Upper lobe of left lung (tissue), 6 donors: ENCODE measurements at places on chromosomes 1 and 21. TPM values are rescaled to one million over a fixed set of nuclear protein-coding genes. Genes with fewer than 3 reads are reported as not detected.

Gene SLC30A2
- 0.15 TPM for total RNA-seq

DNA sequence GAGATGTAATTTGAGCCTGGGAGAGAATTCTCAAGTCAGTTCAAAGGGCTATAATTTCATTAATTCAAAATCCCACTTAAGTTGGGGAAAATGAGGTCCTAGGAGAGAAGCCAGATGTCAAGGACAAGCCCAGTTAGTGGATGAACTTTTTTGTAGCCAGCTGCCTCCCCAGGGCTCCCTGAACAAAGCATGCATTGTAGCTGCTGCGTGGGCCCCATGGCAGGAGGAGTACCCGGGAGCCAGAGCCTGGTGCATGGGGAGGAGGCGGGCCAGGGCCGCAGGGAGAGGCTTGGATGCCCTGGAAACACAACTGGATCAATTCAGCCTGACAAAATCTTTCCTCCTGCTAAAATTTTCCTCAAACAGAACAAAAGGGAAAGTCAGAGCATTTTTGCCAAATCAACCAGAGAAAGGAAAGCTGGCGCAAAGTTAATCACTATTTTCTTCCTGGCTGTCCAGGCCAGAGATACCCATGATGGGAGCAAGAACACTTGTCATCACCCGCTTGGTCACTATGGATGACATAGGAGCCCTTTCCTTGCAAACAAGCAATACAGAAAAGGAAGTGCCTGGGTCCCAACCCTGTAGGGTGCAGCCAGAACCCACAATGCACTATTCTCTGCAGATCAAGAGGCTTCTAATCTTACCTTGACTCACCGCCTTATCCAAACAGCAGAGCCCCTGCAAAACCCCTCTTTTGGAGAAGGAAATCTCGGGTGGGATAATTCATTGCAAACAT is 248.1 kb upstream of the RAB4A start:
- peaks cover 21% of the 10 kb centered on the region for H3K4me1 ChIP-seq
- H3K4me3 ChIP-seq = no peak overlapping the region
- no peak overlapping the region for H3K27ac ChIP-seq
- H3K36me3 ChIP-seq = no peaks in the 10 kb centered on the region
- peak; percentile 46 for DNase-seq

- H3K36me3 ChIP-seq = no peaks in the 10 kb centered on the region
- H3K4me3 ChIP-seq = no peak overlapping the region
- no peaks in the 10 kb centered on the region for H3K27me3 ChIP-seq
- H3K4me1 ChIP-seq = no peaks in the 10 kb centered on the region
- DNase-seq = no peak
- no peak overlapping the region for H3K27ac ChIP-seq
These were observed 137.6 kb downstream of the GPATCH2 start for GRCh38 chr1:217493290-217493689.

DNA sequence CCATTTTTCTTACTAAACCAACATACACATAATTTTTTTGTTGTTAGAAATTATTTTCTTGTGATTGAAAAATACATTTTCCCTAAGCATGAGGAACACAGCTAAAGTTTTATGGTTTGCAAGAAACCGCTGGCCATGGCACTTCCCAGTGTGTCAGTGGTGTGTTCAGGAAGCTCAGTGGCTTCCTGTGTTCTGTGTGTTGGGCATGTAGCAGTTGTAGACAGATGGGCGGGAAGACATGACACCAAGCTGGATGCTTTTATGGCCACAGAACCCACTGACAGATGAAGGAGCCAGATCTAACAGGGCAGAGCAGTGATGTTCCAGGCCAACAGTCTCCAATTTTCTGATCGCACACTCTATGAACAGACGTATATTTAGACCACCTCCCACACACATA is 119.8 kb downstream of the GALNT2 start:
- no peak for DNase-seq
- H3K4me1 ChIP-seq = peaks cover 52% of the 10 kb centered on the region
- H3K36me3 ChIP-seq = no peaks in the 10 kb centered on the region
- H3K27ac ChIP-seq = peak overlapping the region; percentile 5
- no peak overlapping the region for H3K4me3 ChIP-seq

Gene ZNF683
- 1.0 TPM for total RNA-seq

GRCh38 chr1:70504821-70505193 is 93.7 kb downstream of the CTH start:
- H3K4me3 ChIP-seq = no peak overlapping the region
- no peak overlapping the region for H3K27ac ChIP-seq
- no peaks in the 10 kb centered on the region for H3K36me3 ChIP-seq
- no peaks in the 10 kb centered on the region for H3K4me1 ChIP-seq
- DNase-seq = no peak

GRCh38 chr1:8365661-8366362 is 47.9 kb downstream of the SLC45A1 start:
- H3K27me3 ChIP-seq = no peaks in the 10 kb centered on the region
- peaks cover 49% of the 10 kb centered on the region for H3K36me3 ChIP-seq
- H3K4me1 ChIP-seq = peaks cover 44% of the 10 kb centered on the region
- peak; percentile 32 for DNase-seq
- no peak overlapping the region for H3K4me3 ChIP-seq

Gene IL20
- total RNA-seq = not detected

Gene SESN2
- total RNA-seq = 16.2 TPM

DNA sequence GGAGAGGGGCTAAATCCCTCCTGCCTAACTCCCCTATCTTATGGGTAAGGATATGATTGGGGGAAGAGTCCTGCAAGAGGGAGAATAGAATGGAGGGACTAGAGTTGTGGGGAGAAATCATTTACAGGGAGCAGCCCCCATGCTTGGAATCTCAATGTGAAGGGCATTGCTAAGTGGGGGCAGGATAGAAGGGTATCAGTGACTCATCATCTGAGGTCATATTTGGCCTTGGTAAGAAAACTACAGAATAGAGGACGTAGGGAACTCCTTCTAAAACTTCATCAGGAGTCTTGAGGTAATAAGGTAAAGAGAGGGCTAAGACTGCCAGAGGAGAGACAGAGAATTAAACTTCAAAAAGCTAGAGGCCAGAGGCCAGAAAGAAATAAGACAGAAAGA is 487 bp downstream of the HJV start:
- DNase-seq = no peak
- peaks cover 5% of the 10 kb centered on the region for H3K27me3 ChIP-seq
- H3K4me1 ChIP-seq = peaks cover 5% of the 10 kb centered on the region
- no peaks in the 10 kb centered on the region for H3K36me3 ChIP-seq

GRCh38 chr1:96634883-96635282 is 86.7 kb upstream of the PTBP2 start:
- no peak overlapping the region for H3K27ac ChIP-seq
- DNase-seq = no peak
- H3K4me3 ChIP-seq = no peak overlapping the region
- H3K27me3 ChIP-seq = no peaks in the 10 kb centered on the region
- H3K36me3 ChIP-seq = no peaks in the 10 kb centered on the region

Gene SAMD11
- 1.7 TPM for total RNA-seq

GRCh38 chr1:28855046-28855445 is 43.1 kb downstream of the OPRD1 start:
- H3K4me3 ChIP-seq = no peak overlapping the region
- H3K4me1 ChIP-seq = no peaks in the 10 kb centered on the region
- H3K27me3 ChIP-seq = no peaks in the 10 kb centered on the region

Gene RCSD1
- total RNA-seq = 10.7 TPM

GRCh38 chr1:246297279-246298265 is 209.5 kb downstream of the SMYD3 start:
- DNase-seq = no peak
- H3K27me3 ChIP-seq = no peaks in the 10 kb centered on the region
- H3K4me1 ChIP-seq = peaks cover 13% of the 10 kb centered on the region
- H3K36me3 ChIP-seq = no peaks in the 10 kb centered on the region
- H3K27ac ChIP-seq = no peak overlapping the region
- H3K4me3 ChIP-seq = no peak overlapping the region

GRCh38 chr1:115060501-115060900 is 28.8 kb downstream of the TSPAN2 start:
- no peaks in the 10 kb centered on the region for H3K27me3 ChIP-seq
- no peaks in the 10 kb centered on the region for H3K36me3 ChIP-seq
- H3K4me1 ChIP-seq = peaks cover 8% of the 10 kb centered on the region
- H3K27ac ChIP-seq = no peak overlapping the region

DNA sequence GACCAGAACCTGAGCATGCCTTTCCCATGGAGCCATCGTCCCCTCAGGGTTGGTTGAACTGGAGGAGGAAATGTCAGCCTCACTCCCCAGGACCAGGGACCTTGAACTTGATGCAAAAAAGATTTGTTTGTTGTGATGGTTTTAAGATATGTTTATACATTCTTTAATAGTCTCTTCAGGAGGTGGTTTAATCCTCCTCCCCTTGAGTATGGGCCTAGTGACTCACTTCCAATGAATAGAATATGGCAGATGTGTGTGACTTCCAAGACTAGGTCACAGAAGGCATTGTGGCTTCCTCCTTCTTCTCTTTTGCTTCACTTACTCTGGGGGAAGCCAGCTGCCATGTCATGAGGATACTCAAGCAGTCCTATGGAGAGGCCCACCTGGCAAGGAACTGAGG is 81.7 kb upstream of the WNT4 start:
- peaks cover 9% of the 10 kb centered on the region for H3K4me1 ChIP-seq
- H3K4me3 ChIP-seq = no peak overlapping the region
- no peaks in the 10 kb centered on the region for H3K36me3 ChIP-seq
- no peak for DNase-seq
- no peak overlapping the region for H3K27ac ChIP-seq

DNA sequence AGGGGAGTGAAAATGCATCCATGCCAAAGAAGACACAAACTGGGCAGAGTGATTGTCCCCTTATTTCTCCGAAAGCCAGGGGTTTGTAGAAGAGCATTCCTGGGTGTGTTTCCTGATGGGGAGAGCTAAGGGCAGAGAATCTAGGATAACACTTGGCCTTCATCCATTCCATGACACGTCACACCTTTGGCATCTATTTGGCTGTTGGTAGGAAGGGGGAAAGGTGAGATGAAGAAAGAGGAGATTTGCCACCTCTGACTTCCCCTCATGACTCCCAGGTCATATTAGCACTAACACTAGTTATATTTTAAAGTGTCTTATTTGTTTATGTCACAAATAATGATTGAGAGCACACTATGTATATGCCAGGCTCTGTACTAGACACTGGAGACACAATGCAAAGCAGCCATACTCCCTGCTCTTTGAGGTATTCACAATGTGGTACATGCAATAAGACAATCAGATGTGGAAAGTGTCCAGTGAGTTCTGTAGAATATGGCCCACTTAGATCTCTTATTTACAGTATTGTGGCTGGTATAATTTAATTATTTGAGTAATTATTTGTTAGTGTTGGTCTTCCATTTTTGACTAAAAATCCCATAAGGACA is 54.5 kb upstream of the GADD45A start:
- no peak overlapping the region for H3K27ac ChIP-seq
- no peak overlapping the region for H3K4me3 ChIP-seq
- no peak for DNase-seq
- no peaks in the 10 kb centered on the region for H3K36me3 ChIP-seq
- H3K27me3 ChIP-seq = no peaks in the 10 kb centered on the region

GRCh38 chr1:236078993-236079392 is 14.1 kb upstream of the NID1 start:
- no peaks in the 10 kb centered on the region for H3K27me3 ChIP-seq
- no peak overlapping the region for H3K27ac ChIP-seq
- H3K4me1 ChIP-seq = peaks cover 4% of the 10 kb centered on the region
- H3K36me3 ChIP-seq = no peaks in the 10 kb centered on the region

GRCh38 chr1:228141226-228142044 is 1.4 kb downstream of the GUK1 start:
- no peaks in the 10 kb centered on the region for H3K27me3 ChIP-seq
- DNase-seq = no peak
- peak overlapping the region; percentile 85 for H3K4me3 ChIP-seq
- H3K27ac ChIP-seq = peak overlapping the region; percentile 97
- H3K36me3 ChIP-seq = peaks cover 20% of the 10 kb centered on the region

Gene FCRL5
- total RNA-seq = 3.1 TPM

GRCh38 chr1:153679337-153680119 is 1.0 kb downstream of the NPR1 start:
- peak overlapping the region; percentile 68 for H3K4me3 ChIP-seq
- peak; percentile 89 for DNase-seq
- peaks cover 7% of the 10 kb centered on the region for H3K36me3 ChIP-seq
- H3K27ac ChIP-seq = peak overlapping the region; percentile 69
- peaks cover 34% of the 10 kb centered on the region for H3K4me1 ChIP-seq
- H3K27me3 ChIP-seq = no peaks in the 10 kb centered on the region

Gene SEMA6C
- total RNA-seq = 13.6 TPM

Gene KRTAP22-2
- total RNA-seq = not detected

Gene C8A
- not detected for total RNA-seq

DNA sequence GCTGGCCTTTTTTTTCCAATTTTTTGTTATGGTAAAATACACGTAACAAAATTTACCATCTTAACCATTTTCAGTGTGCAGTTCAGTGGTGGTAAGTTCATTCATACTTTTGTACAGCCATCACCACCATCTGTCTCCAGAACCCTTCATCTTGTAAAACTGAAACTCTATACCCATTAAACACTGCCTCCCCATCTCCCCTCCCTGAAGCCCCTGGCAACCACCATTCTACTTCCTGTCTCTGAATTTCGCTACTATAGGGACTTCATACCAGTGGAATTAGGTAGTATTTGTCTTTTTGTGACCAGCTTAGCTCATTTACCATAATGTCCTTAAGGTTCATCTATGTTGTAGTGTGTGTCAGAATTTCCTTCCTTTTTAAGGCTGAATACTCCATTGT is 8.7 kb downstream of the PKNOX1 start:
- DNase-seq = no peak
- no peak overlapping the region for H3K27ac ChIP-seq
- no peak overlapping the region for H3K4me3 ChIP-seq
- H3K27me3 ChIP-seq = no peaks in the 10 kb centered on the region
- no peaks in the 10 kb centered on the region for H3K36me3 ChIP-seq

GRCh38 chr1:190759807-190760206 is 282.1 kb upstream of the BRINP3 start:
- no peaks in the 10 kb centered on the region for H3K36me3 ChIP-seq
- no peak for DNase-seq
- no peaks in the 10 kb centered on the region for H3K27me3 ChIP-seq
- H3K4me3 ChIP-seq = no peak overlapping the region
- no peak overlapping the region for H3K27ac ChIP-seq

Gene SAMD13
- 0.76 TPM for total RNA-seq

DNA sequence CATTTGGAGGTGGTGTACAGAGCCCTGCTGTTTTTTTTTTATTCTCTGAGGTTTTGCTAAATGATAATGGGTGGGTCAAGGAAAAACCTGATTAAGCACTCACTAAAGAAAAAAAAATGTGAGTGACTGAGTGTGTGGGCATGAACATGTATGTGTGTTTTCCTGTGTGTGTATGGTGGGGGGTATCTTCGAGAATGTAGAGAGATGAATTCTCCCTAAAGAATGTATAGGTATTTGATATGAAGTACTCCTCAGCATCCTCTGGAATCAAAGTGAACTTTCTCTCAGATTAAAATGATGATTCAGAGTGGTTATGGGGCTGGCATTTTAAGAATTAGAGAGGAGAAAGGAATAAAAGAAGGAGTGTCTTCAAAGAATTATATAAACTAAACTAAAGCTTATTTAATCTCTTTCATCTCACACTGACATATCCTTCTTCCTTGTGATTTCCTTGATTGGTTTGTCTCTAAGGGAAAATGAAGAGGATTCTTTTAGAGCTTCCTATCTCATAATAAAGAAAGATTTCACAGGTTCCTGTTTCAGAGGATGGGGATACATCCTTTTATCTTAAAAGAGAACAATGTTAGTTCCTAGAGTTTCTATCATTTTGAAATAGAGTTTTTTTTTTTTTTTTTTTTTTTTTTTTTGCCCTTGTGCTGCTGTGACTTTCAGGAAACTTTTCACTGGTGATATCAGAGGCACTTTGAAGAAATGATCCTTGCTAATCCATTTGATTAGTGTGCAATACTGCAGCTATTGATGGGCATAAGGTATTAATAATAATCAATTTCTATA is 23.9 kb downstream of the S1PR1 start:
- H3K4me1 ChIP-seq = peaks cover 46% of the 10 kb centered on the region
- H3K4me3 ChIP-seq = no peak overlapping the region
- no peaks in the 10 kb centered on the region for H3K36me3 ChIP-seq
- no peak for DNase-seq
- no peaks in the 10 kb centered on the region for H3K27me3 ChIP-seq
- H3K27ac ChIP-seq = peak overlapping the region; percentile 39
